Fibroblast of skin of right quadriceps (primary cell): ENCODE measurements at places on chromosomes 13 and 19.

DNA sequence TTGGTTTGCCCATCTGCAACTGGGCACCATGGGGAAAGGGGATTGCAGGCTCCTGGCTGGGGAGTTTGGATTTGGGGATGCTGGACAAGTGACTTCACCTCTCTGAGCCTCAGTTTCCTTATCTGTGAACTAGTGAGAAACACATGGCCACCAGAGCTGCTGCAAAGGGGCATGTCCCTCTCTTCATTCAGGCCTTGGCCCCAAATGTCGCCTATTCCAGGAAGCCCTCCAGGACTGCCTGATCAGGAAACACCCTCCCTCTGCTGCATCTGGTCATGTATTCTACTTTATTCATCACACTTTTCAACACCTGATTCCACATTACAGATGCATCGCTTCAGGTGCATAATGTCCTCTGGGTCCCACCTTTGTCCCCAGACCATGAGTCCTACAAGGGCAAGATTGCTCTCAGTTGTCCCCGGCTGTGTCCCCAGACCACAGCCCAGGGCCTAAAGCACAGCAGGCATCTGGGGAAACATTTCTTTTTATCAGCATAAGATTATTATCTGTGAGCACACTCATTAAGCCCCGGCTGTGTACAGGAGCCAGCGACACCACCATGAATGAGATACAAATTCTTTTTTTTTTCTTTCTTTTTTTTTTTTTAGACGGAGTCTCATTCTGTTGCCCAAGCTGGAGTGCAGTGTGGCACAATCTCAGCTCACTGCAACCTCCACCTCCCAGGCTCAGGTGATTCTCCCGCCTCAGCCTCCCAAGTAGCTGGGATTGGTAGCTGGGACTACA is 37.5 kb downstream of the ARRDC2 start:
- no peak for DNase-seq

GRCh38 chr19:10848230-10848856 is at the start of gene C19orf38:
TSS of gene C19orf38 (plus strand) at chr19:10848415. CDS start at chr19:10848509, 94 bp downstream.
- DNase-seq: no peak

- DNase-seq: no peak
Observed at GRCh38 chr19:5089283-5089682, 120.4 kb downstream of the KDM4B start.

- no peak for DNase-seq
Observed at GRCh38 chr13:81770868-81771505, 1430.1 kb upstream of the SPRY2 start.

- no peak for DNase-seq
Observed at GRCh38 chr13:112210371-112210770, 143.4 kb downstream of the SOX1 start.
